ENCODE measurements at places on chromosomes 11 and 22. TPM values are rescaled to one million over a fixed set of nuclear protein-coding genes. Genes with fewer than 3 reads are reported as not detected.

Gene RBMXL2
- total RNA-seq: not detected

Gene PTPN5
- total RNA-seq: not detected

Gene STK33
- total RNA-seq: 0.20 TPM

Gene KRTAP5-9
- total RNA-seq: not detected

Gene MUC6
- total RNA-seq: not detected

Gene APOA4
- total RNA-seq: not detected

GRCh38 chr11:98835335-98835734 is 185.4 kb upstream of the CNTN5 start:
- no peaks in the 10 kb centered on the region for H3K4me1 ChIP-seq
- DNase-seq: no peak
- no peak overlapping the region for H3K27ac ChIP-seq
- no peaks in the 10 kb centered on the region for H3K27me3 ChIP-seq
- no peaks in the 10 kb centered on the region for H3K36me3 ChIP-seq

- peaks cover 9% of the 10 kb centered on the region for H3K4me1 ChIP-seq
Measured at GRCh38 chr11:76834151-76834550, 26.6 kb upstream of the ACER3 start.

DNA sequence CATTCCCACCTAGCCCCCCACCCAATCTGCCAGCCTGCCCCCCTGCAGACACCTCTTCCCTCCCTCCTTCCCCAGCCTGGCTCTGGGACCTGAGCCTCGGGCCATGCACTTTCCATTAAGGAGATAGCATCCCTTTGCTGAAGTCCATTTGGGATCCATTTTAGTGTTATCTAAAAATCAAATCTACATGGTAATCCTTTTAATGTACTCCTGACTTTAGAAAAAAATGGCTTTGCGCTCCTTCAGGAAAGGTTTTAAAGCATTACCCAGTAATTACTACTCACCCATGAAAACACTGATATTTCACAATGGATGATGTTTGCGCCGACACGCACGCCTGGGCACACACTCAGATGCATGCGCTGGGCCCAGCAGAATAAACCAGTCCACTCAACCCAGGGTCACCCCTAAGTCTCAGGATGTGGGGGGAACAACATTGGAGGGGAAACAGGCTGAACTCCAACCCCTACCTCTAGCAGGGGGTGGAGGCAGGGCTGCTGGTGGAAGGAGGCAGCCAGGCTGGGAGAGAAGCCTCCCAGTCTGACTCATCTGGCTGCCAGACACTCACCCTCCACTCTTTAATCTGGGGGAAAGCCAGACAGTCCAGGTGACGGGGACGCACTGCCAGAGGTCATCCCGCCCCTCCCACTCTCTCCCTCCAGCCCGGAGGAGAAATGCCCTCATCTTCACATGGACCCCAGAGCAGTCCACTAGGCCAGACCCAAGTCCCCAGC is 29.8 kb downstream of the LMO1 start:
- no peaks in the 10 kb centered on the region for H3K36me3 ChIP-seq
- DNase-seq: peak; percentile 76
- peaks cover 28% of the 10 kb centered on the region for H3K4me1 ChIP-seq
- H3K4me3 ChIP-seq: no peak overlapping the region
- H3K27ac ChIP-seq: peak overlapping the region; percentile 35
- H3K27me3 ChIP-seq: no peaks in the 10 kb centered on the region

DNA sequence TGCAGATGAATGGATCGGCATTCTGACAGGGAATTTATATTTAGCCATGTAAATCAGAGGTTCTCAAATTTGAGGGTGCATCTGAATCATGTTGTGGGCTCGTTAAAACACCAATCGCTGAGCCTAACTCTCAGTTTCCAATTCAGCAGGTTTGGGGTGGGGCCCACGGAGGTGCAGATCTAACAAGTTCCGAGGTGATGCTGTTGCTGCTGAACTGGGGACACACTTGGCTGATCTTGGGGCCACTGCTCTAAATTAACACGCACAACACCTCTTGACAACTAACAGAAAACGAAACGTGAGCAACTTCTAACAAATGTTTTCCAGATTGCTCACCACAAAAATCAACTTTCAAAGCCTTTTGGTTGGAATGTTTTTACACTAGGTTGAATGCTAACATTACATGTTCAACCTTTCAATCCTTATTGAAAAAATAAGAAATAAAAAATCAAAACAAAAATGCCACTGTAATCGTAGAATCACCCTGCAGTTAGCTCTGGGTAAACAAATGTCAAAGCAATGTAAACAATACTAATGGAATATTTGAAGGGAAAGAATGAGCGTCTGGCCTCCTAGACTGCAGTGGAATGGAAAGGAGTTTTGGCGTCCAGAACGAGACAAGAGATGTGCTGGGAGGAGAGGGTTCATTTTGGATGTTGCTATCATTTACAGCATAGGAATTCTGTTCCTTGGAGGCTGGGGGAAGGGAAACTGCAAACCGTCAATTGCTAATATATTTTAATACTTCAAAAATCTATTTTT is 68.3 kb upstream of the SLC6A5 start:
- H3K36me3 ChIP-seq: no peaks in the 10 kb centered on the region
- no peak overlapping the region for H3K4me3 ChIP-seq
- H3K27me3 ChIP-seq: no peaks in the 10 kb centered on the region
- DNase-seq: no peak

DNA sequence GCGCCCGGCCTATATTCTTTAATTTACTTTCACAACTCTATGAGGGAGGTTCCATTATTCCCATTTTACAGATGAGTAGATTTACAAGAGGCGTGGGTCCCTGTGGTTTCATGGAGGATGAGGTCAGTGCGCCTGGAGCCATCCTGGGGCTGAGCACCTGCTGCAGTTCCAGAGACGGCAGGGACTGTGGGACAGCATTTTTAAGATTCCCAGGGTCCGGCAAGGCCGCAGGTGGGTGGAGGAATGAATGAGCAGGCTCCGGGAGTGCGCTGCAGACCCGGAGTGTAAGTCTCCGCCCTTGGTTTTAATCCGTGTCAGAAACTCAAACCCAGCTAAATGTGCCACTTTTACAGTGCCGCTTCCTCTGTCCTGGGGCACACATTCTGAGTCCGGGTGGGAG is 4.1 kb upstream of the CHRM1 start:
- DNase-seq: no peak
- H3K27me3 ChIP-seq: peaks cover 31% of the 10 kb centered on the region
- H3K4me3 ChIP-seq: no peak overlapping the region
- peaks cover 17% of the 10 kb centered on the region for H3K4me1 ChIP-seq
- H3K27ac ChIP-seq: no peak overlapping the region

DNA sequence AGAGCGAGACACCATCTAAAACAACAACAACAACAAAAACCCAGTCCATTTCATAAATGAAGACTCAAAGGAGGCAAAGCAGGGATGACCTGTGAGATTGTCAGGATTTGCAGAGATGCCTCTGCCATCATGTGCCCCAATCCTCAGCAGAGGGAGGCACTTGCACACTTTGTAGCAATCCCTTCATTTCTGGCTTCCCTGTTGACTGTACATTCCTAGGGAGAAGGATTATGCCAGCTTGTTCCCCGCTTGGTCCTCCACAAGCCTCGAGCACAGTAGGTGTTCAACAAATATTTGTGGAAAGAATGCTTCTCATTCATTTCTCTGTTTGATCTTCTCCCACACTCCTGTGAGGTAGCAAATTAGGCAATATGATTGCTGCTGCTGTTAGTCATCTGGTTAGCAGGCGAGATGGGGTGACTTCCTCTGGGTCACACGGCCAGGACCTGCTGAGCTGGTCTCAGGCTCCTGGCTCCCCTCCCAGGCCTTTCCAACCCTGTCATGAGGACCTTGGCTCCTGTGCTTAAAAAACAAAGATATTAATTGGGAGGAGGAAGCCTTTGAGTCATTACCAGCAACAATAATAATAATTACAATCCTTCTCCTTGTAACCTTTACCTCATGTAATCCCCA is 34.1 kb downstream of the LIF start:
- peaks cover 38% of the 10 kb centered on the region for H3K4me1 ChIP-seq
- peak; percentile 94 for DNase-seq
- H3K4me3 ChIP-seq: no peak overlapping the region
- H3K36me3 ChIP-seq: no peaks in the 10 kb centered on the region
- no peak overlapping the region for H3K27ac ChIP-seq

GRCh38 chr11:117838901-117839300 is 14.4 kb upstream of the FXYD2 start:
- no peak for DNase-seq

GRCh38 chr11:70031631-70032469 is 46.3 kb upstream of the ANO1 start:
- no peak overlapping the region for H3K27ac ChIP-seq
- H3K27me3 ChIP-seq: no peaks in the 10 kb centered on the region
- H3K4me1 ChIP-seq: no peaks in the 10 kb centered on the region
- no peaks in the 10 kb centered on the region for H3K36me3 ChIP-seq
- DNase-seq: no peak
- no peak overlapping the region for H3K4me3 ChIP-seq

- H3K27ac ChIP-seq: peak overlapping the region; percentile 7
- H3K4me3 ChIP-seq: no peak overlapping the region
- H3K4me1 ChIP-seq: peaks cover 5% of the 10 kb centered on the region
- no peak for DNase-seq
Measured at GRCh38 chr11:121482231-121483129, 29.7 kb upstream of the SORL1-AS1 start.

DNA sequence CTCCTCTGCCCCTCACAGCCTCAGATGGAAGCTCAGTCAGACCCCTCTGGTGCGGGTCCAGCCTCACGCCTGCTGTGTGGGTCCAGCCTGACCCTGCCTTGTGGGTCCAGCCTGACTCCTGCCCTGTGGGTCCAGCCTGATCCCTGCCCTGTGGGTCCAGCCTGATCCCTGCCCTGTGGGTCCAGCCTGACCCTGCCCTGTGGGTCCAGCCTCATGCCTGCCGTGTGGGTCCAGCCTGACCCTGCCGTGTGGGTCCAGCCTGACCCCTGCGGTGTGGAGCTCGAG is 445.3 kb downstream of the BRD1 start:
- H3K4me3 ChIP-seq: no peak overlapping the region
- H3K27ac ChIP-seq: no peak overlapping the region
- H3K4me1 ChIP-seq: no peaks in the 10 kb centered on the region
- no peaks in the 10 kb centered on the region for H3K27me3 ChIP-seq
- no peaks in the 10 kb centered on the region for H3K36me3 ChIP-seq

GRCh38 chr11:118581057-118581456 is 8.8 kb downstream of the ARCN1 start:
- DNase-seq: no peak
- H3K27ac ChIP-seq: no peak overlapping the region
- peaks cover 2% of the 10 kb centered on the region for H3K4me1 ChIP-seq
- H3K27me3 ChIP-seq: no peaks in the 10 kb centered on the region

- no peak for DNase-seq
- no peaks in the 10 kb centered on the region for H3K27me3 ChIP-seq
- H3K4me1 ChIP-seq: peaks cover 7% of the 10 kb centered on the region
Measured at GRCh38 chr11:9827708-9828107, 163.8 kb downstream of the SWAP70 start.

- no peaks in the 10 kb centered on the region for H3K4me1 ChIP-seq
- H3K27ac ChIP-seq: no peak overlapping the region
Measured at GRCh38 chr11:97764605-97765004, 1256.1 kb upstream of the CNTN5 start.

DNA sequence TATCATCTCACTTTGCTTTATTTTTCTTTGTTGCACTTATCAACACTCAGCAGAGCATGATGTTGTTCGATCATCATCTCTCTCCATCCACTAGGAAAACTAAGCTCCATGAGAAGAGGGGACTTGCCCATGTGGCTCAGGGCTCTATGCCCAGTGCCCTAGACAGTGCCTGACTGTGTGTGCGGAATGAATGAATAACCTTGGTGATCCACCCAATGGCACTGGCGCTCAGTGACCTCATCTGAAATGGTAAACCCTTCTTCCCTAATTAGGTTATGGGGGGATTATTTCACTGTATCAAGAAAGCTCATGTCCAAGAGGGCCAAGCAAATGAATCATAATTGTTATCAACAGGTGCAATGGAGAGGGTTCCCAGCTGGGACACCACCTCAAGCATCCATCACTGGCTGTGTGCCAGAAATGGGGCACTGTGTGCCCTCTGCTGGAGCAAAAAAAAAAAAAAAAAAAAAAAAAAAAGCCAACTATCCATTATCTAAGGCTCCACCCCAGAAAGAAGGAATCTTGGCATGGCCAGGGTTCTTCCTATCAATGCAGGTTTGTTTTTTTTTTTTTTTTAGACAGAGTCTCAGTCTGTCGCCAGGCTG is 172.6 kb downstream of the LARGE1 start:
- DNase-seq: no peak
- H3K27me3 ChIP-seq: no peaks in the 10 kb centered on the region
- no peaks in the 10 kb centered on the region for H3K36me3 ChIP-seq
- H3K4me1 ChIP-seq: no peaks in the 10 kb centered on the region
- no peak overlapping the region for H3K27ac ChIP-seq
- no peak overlapping the region for H3K4me3 ChIP-seq

DNA sequence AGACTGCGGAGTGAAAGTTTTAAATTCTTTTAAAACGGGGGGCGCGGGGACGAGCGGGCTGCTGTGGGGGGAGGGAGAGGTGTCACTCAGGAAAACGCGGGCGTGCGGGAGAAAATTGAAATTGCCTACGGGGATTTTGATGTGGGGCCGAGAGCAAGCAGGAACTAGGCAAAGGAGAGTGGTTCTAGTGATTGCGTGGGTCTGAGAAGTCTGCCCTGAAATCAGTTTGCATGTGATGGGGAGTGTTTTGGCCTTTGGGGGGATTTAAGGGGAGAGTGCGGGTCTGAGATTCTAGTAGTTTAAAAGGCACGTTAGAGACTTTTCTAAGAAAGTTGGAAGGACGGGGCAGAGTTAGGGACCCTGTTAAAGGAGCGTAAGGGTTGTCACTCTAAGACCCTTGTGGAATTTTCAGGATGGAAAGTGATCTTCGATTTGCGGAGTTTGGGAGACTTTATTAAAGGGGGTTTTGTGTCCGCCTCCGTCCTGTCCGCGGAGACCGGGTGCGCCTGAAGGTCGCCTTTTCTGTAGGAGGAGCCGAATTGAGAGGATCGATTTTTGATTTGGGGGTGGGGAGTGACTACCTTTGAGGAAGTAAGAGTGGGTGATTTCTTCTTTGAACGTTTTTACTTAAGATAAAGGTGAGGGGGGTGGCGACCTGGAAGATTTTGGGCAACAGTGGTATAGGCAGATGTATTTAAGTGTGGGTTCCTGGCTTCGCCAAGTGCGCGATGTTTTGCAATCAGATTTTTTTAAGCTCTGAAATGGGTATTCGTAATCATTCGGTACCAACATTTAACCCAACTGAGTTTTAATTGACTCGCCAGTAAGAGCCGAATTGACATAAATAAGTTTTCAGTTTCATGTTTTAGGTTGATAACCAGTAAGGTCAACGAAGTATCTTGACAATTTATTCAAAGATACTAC is 1.1 kb downstream of the EED start:
- H3K36me3 ChIP-seq: peaks cover 6% of the 10 kb centered on the region
- H3K4me3 ChIP-seq: no peak overlapping the region
- DNase-seq: peak; percentile 38
- no peak overlapping the region for H3K27ac ChIP-seq
- no peaks in the 10 kb centered on the region for H3K27me3 ChIP-seq

GRCh38 chr11:74206746-74207145 is 35.7 kb downstream of the PPME1 start:
- no peak for DNase-seq
- no peaks in the 10 kb centered on the region for H3K27me3 ChIP-seq
- no peaks in the 10 kb centered on the region for H3K4me1 ChIP-seq
